ENCODE measurements at places on chromosomes 6 and 20.

- no peak for DNase-seq
Observed at GRCh38 chr6:2497922-2498623, 252.6 kb downstream of the MYLK4 start.

DNA sequence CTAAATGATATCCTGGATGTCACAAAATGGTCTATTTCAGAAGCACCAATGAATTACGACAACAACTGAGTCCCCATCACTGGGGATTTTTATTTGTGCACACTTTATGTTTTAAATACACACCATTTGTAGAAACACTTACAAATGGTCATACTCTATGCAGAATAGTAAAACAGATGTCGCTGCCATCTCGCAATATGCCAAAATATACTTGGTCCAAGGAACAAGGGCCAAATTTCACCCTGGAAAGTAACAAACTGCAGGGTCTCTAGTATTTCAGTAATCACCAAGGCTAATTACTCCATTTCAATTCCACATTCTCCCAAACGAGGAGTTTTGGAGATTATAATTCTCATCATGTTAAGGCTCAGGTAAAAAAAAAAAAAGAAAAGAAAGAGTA is 215.2 kb downstream of the LMBRD1 start:
- DNase-seq = no peak

- no peak for DNase-seq
Observed at GRCh38 chr6:137086031-137086430, 41.3 kb upstream of the IL20RA start.

- DNase-seq = no peak
Observed at GRCh38 chr6:130755368-130756034, 71.7 kb upstream of the SMLR1 start.

- DNase-seq = peak; percentile 95
Observed at GRCh38 chr20:1108437-1108920, 9.9 kb upstream of the PSMF1 start.

- DNase-seq = no peak
Observed at GRCh38 chr6:147664092-147664491, 155.6 kb downstream of the SAMD5 start.

DNA sequence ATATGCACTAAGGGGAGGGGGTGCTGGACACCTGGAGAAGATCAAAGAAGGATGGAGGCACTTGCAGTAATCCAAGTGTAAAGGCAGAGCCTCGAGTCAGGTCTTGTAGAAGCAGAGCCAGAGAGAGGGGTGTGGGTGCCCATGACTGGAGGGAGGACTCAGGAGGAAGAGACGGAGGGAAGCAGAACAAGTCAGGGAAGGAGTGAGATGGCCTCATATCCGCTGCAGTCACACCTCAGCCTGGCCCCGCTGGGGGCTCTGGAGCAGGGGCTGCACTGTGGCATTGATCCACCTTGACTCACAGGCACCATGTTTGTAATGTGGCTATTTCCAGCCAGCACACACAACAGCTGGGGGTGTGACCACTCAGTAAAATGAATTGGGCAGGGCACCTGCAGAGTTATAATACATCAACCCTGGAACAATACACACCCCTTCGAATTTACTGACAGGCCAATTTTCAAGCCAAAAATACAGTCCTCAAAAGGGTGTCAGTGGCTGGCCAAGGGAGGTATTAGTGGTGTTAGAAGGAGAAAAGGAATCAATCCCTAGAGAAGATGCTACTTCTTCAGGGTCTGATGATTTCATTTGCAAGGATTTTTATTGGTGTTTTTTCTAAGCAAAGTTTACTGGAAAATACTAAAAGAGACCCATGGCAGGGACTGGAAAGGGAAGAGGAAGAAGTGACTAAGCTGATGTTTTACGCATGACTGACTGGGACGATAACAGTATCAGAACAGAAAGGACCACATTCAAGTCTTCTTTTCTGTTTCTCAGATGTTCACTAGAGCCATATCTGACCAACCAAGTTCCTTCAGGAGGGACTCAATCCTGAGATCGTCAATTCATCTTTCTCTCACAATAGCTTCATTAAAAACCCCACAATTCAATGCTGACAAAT is 18.9 kb upstream of the NXT1 start:
- DNase-seq = no peak

DNA sequence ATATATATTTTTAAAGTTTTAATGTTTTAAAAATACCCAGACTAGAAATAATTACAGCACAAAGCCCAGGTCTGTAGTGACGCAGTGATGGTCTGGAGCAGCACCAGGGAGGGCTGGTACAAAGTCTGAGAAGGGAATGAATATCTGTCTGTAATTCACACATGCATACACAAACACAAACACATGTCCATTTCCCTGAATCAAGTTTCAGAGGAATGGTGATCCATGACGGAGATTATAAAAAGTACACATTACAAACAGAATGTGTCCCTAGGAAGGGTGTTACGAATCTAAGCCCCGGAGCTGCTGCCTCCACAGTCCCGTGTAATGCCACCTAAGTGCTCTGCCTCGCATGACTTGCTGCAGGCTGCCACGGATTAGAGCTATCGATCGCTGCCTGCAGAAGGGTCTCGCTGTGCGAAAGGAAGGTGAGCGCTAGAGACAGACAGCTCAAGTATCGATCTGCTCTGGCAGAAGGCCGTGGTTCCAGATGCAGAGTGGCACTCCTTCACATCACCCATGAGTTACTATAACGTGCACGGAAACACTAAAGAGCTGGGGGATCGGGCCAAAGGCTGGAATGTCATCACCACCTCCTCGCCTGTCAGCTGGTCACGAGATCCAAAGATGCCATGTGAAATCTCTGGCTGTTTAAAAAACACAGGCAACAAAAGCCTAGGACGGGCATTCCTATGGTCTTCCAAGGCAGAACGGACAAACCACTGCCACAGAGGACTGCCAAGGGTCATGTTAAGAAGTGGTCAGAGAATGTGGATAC is 87.1 kb downstream of the INSM1 start:
- no peak for DNase-seq

DNA sequence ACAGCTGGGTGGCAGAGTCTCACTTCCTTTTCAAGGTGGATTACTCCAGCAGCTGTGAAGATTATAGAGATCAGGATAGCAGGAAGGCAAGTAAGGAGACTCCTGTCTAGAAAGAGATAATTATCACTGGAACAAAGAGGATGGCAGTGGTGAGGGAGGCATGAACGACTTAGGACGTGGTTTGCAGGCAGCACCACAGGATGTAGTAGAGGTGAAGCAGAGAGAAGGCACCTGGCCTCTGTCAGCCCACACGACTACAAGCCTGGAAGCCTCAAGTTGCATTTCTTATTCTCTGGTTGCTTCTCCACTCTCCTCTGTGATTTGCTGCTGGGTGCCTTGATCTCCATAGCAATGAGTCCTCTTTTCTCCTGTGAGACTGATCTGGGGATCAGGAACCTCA is 62.7 kb downstream of the TSHZ2 start:
- DNase-seq = no peak

GRCh38 chr6:151482290-151482689 is 11.5 kb upstream of the CCDC170 start:
- DNase-seq = no peak

GRCh38 chr6:357261-357790 is 34.2 kb upstream of the IRF4 start:
- no peak for DNase-seq

GRCh38 chr6:105177556-105177955 is 2.3 kb downstream of the POPDC3 start:
- no peak for DNase-seq

GRCh38 chr6:35392111-35392702 is 49.8 kb downstream of the PPARD start:
- DNase-seq = no peak

GRCh38 chr6:82227770-82228169 is 19.8 kb downstream of the IBTK start:
- no peak for DNase-seq

- DNase-seq = no peak
Observed at GRCh38 chr20:38604873-38605303, 3.3 kb downstream of the ARHGAP40 start.

- no peak for DNase-seq
Observed at GRCh38 chr20:53865901-53866793, 204.2 kb downstream of the BCAS1 start.

DNA sequence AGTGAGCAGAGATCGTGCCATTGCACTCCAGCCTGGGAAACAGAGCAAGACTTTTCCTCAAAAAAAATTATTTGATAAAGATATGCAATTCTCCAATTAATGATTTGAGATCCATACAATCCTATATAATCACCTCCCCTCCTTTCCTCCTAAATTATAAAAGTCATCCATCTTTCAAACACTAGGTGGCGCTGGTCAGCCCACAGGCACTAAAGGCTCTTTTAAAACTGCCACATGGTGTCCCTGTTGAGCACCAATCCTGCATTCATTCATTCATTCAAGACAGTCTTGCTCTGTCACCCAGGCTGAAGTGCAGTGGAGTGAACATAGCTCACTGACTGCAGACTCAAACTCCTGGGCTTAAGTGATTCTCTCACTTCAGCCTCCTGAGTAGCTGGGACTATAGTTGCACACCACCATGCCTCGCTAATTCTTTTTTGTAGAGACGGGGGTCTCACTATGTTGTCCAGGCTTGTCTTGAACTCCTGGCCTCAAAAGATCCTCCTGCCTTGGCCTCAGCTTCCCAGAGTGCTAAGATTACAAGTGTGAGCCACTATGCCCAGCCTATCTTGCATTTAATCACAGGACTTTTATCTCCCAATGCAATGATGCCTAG is 58.7 kb upstream of the SLC2A12 start:
- DNase-seq = no peak

GRCh38 chr20:61538183-61538942 is 286.3 kb downstream of the CDH4 start:
- no peak for DNase-seq

DNA sequence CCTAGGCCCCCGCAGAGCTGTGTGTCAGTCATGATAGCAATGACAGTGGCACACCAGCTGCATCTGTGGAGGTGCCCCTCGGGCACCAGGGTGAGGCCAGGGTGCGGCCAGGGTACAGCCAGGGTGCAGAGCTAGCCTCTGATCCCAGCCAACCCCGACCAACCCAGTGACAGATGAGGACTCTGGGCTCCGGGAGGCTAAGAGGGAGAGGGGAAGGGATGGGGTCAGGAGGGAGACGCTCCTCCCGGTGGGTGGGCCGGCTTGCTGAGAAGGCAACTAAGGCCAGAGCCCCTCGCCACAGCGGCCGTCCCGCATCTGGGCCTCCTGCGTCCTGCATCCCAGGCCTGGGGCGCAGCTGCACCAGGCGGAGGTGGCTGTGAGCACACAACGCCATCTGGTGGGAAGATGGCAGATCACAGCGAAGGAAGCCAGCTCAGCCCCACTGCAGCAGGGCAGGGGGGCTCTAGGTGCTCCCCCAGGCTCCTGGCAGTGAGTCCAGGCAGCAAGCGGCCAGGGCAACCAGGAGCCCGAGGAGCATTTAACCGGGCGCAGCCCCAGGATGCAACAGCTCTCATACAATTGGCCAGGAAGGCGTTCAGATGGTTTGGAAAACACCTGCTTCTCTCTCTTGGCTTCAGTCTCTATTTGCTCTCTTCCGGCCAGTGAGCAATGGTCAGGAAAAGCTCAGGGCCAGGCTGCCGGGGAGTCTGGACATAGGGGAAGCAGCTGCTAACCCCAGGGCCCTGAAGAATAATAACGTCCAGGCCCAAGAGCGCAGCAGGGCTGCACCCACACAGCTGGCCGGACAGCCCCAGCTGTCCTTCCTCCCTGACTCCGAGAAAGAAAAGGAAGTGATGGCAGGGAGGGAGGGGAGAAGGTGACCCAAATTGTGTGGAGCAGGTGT is 169.4 kb downstream of the TAF4 start:
- peak; percentile 85 for DNase-seq

GRCh38 chr20:58294497-58295455 is 14.7 kb upstream of the RAB22A start:
- DNase-seq = no peak

- no peak for DNase-seq
Observed at GRCh38 chr20:33399924-33400323, 1.4 kb downstream of the CDK5RAP1 start.

Measured in posterior cingulate gyrus (tissue), 11 donors.